ENCODE measurements at places on chromosomes 7 and 10.

DNA sequence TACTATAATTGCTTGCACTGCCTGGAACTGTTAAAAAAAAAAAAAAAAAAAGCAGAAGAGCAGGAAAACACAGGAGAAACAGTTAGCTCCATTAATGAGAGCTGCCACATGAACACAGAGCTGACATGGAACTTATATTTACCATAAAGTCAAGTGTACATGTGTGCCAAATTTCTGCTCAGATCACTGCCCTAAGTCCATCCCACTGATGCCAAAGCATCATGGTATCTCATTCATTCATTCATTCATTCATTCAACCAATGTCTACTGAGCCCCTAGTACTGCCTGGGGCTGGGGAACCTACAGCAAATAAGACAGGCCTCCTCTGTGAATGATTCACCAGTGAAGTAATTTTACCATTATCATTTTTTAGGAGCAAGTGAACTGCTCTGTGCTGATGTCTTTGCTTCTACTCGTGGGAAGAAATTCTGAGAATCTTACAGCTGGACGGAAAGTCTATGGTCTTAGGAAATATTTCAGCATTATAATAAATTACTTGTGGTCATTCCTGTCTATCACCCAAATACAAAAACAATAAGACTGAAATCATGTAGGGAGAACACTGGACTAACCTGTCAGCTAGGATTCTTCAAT is 58.8 kb upstream of the ABLIM1 start:
- no peak for DNase-seq

DNA sequence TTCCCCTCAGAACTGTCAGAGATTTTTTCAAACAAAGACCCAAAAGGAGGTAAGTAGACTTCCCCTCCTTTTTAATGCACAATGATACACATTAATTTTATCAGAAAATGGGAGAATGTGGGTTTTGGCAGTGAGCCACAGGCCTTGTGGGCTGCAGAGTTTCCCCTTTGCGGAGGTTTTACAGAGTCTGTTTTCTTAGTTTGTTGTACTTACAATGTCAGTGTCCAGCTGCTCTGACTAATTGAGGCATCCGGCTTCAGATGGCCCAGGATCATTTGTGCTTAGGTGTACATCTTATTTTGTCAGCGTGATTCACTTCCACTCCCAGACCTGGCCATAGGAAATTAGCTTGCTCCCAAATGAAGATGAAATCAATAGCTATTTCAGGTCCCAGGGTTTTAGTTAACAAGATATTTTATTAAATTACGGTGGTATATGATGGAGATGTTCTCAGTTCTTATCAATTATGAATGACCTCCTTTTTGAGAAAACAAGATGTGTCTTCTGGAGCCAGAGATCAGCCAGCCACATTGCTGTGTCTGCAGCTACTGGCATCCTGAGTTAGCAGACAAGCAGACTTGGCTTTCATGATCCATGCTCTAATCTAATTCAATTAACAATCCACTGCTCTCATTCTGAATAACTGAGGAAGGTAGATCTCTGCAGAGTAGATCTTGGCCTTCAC is 1086.6 kb upstream of the SORCS1 start:
- no peak for DNase-seq

GRCh38 chr7:137439829-137440825 is 96.6 kb upstream of the PTN start:
- DNase-seq = peak; percentile 63

DNA sequence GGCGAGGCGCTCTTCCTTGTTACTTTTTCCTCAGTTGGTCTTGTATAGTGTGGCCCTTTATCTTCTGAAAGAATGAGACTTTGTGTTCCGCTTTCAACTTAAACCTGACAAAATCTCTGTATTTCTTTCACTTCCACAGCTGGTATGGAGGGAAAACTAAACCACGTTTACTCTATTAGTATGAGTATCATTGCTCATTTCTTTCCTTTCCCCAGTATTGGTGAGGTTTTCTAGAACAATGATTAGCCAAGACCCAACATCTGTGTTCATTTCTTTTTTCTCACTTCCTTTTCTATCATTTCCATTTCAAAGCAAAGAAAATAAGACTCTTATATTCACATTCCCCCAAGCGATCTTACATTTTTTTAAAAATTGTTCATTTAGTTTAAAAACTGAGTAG is 165.3 kb downstream of the PAXIP1 start:
- no peak for DNase-seq

GRCh38 chr7:78777829-78778228 is 675.6 kb downstream of the MAGI2 start:
- no peak for DNase-seq

DNA sequence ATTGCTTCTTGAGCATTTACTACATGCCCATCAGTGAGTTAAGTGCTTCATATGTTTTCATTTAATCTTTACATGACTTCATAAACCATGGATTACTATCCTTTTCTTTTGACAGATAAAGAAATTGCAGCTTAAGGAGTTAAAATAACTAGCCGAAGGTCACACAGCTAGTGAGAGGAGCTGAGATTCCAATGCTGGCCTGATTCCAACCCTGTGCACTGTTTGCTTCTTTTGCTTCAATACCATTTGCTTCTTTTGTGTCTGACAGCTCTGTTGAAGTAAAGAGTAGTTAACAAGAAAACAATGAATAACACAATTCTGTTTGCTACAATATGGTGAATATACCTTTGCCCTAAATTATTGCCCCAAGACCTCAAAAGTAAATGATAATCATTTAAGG is 132.4 kb downstream of the GRM3 start:
- peak; percentile 16 for DNase-seq

- no peak for DNase-seq
These were observed 210.9 kb upstream of the CHRM2 start for GRCh38 chr7:136657482-136657921.

All from muscle of back (tissue), 13 donors.